Stimulated activated CD4-positive, alpha-beta T cell treated with anti-CD3 and anti-CD28 coated beads, Interleukin-1b, Interleukin-23, amount 100 ng/mL, for 24 hours (primary cell): ENCODE measurements at places on chromosomes 16 and 17.

- DNase-seq = no peak
These were observed 121.3 kb downstream of the CDH13 start for GRCh38 chr16:82748026-82748425.

DNA sequence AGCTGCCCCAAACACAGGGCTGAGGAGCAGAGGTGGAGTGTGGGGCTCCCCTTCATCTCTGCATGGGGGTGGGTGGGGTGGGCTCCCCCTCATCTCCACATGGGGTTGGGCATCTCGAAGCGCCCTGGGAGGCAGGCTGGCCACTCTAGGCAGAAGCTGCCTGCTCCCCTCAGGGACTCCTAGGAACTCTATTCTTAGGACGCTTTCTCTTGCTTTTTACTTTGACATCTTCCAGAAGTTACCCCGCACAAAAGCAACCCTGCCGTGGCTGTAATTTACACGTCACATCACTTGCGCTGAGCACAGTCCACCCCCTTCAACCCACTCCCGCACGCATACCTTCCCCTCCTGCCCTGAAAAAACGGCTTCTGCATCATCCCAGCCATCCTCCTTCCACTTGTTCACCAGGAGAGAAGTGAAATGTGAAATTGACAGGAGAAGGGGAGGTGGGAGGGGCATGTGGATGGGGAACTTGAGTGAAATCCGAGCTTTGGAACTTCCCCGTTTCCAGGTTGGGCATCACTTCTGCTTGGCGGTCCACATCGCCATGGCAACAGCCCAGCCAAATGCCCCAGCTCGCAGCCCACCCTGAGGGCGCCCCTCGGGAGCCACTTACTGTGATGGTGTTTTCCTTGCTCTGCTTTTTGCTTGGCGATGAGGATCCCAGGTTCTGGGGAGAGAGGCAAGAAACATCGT, 53.7 kb upstream of the RCVRN start:
- no peak for DNase-seq

GRCh38 chr16:27253526-27253930, 15.0 kb downstream of the NSMCE1 start:
- DNase-seq = no peak

DNA sequence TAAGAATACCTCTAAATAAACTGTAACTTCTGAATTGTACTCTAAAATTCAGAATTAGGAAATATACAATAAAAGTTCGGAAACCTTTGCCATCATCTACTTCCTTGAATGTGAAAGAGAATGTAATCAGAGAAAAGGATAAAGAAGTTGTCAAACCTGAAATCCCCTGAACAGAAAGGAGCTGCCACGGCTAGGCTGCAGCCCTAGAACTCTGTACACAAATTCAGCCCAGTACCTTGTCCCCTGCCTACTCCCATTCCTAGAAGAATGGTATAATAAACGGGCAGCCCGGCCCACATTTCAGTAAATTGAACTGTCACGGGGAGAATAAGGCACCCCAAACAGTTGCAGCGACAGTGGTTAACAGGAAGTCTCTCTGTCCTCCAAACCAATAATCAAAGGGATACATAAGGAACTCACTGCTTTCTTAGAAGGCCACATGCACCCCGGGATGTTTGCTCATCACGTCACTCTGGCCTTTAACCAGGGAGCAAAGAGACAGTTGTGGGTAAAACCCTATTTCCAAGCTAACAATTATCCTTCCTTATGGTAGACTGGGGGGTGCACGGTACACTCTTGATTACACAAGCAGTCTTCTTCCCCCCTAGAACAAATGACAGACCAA, 24.3 kb upstream of the RFFL start:
- no peak for DNase-seq

GRCh38 chr16:65697521-65697920, 575.7 kb upstream of the CDH11 start:
- no peak for DNase-seq

DNA sequence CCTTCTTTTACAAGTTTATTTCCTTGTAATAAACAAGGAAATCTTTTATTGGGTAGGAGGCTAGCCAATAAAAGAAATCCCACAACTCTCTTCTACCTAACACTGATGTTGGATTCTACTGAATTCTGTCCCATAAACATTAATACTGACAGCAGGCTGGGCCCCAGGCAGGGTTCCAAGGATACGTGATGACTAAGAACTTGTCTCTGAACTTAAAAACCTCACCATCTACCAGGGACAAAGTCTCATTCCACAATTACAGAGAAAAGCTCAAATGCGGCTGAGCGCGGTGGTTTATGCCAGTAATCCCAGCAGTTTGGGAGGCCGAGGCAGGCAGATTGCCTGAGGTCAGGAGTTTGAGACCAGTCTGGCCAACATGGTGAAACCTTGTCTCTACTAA, 64.9 kb downstream of the ARHGAP17 start:
- no peak for DNase-seq

DNA sequence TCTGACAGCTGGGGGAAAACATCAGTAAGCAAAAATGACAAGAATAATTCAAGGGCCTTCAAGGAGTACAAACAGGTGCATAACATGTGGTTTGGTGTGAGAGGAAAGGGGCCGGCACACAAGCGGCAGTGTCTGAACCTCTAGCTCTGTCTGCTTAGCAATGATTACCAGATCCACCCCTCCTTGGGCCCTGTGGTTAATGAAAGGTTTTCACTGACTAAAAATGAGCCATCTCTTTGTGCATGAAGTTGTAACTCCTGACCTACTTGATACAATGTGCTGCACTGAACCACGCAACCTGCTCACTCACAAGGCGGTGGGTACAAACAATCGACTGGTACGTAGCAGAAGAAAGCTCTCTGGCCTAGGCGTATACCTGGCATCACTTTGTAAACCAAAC, 15.1 kb downstream of the FAM117A start:
- DNase-seq = peak; percentile 7

DNA sequence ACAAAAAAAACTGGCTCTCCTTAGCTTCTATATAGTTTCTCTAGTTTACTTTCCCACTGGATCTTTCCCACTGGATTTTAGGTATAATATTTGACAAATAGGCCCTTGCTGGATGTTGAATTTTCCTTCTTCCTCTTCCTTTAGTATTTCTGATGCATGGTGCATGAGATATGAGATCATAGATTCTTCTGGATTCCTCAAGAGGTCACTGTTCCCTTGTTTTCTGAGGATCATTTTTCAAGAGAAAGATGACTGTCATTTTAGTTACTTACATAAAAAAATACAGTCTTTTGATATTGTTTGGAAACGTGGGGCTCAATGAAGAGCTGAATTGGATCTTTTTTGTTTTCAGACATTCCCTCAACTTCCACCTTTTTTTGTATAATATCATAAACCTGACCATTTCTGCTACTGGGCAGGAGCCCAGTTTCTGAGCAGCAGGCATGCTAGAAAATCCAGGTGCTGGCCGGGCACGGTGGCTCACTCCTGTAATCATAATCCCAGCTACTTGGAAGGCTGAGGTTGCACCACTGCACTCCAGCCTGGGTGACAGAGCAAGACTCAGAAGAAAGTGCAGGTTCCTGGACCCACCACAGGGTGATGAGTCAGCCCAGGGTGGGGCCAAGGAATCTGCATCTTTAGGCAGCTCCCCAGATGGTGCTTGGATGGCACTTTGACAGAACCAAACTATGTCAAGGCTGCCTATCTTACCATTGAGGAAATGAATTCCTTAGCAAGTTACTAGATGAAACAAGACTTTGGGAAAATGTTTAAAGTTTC, 70.3 kb downstream of the SDR42E1 start:
- DNase-seq = no peak

DNA sequence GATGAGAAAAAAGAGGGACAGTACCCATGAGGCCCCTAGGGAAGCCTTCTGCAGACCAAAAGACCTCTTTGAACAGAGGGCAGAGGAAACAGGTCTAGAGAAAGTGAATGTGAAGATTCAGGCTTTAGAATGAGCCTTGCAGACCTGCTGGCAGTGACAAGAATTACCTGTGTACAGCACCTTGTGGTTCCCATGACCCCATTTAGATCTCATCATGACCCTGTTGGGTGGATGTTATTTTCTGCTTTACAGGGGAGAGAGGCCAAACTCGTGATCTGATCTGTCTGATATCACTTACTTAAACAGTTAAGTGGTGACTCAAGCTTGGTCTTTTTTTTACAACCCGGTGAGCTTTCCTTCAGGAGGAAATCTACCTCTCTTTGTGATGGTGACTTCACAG, 81.9 kb downstream of the UTP18 start:
- no peak for DNase-seq

DNA sequence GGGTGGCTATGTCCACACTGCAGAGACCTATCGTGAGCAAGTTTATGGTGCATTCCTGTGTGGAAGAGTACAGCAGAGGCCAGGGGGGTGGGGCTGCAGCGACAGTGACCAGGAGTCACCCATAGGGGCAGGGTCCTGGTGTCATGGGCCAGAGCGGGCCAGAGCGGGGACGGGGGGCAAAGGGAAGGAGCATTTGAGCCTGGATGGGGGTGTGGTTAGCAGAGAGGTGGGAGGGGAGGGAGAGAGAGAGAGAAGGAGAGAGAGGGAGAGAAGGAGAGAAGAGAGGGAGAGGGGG, 17.8 kb downstream of the JPH3 start:
- no peak for DNase-seq

GRCh38 chr17:29151567-29151966, 28.6 kb downstream of the MYO18A start:
- no peak for DNase-seq

DNA sequence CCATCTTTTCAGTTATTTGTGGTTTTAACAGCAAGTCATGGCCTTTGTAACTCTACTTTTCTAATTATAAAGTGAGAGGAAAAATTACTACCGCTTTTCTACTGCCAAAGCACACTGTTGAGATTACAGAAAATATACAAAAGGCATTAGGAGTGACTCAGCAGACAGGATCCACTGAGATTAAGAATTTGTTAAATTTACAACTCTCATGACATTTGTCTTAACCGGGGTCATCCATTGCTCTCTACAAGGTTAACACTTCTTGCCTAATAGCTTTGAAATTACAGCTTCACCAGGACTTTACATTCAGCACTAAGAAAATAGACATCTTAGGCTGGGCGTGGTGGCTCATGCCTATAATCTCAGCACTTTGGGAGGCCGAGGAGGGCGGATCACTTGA, 93.4 kb downstream of the SSH2 start:
- DNase-seq = no peak

GRCh38 chr16:82082543-82083244, 47.6 kb downstream of the HSD17B2 start:
- DNase-seq = no peak

DNA sequence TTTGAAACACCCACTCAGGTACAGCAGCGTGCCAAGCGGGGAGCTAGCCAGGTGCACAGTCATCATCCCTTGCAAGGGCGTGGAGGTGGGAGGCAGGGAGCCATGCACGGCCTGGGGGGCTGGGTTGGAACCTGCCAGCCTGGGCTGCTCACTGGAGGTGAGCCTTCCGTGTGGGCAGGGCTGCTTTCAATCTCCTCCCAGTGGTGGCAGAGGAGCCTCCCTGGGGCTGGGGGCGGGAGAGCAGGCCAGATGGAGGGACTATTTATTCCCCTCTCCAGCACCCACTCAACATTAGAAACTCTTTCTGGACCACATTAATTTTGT, 90.3 kb downstream of the KATNIP start:
- DNase-seq = no peak
